Fibroblast of skin of back (primary cell): ENCODE measurements at places on chromosomes 13 and 19.

DNA sequence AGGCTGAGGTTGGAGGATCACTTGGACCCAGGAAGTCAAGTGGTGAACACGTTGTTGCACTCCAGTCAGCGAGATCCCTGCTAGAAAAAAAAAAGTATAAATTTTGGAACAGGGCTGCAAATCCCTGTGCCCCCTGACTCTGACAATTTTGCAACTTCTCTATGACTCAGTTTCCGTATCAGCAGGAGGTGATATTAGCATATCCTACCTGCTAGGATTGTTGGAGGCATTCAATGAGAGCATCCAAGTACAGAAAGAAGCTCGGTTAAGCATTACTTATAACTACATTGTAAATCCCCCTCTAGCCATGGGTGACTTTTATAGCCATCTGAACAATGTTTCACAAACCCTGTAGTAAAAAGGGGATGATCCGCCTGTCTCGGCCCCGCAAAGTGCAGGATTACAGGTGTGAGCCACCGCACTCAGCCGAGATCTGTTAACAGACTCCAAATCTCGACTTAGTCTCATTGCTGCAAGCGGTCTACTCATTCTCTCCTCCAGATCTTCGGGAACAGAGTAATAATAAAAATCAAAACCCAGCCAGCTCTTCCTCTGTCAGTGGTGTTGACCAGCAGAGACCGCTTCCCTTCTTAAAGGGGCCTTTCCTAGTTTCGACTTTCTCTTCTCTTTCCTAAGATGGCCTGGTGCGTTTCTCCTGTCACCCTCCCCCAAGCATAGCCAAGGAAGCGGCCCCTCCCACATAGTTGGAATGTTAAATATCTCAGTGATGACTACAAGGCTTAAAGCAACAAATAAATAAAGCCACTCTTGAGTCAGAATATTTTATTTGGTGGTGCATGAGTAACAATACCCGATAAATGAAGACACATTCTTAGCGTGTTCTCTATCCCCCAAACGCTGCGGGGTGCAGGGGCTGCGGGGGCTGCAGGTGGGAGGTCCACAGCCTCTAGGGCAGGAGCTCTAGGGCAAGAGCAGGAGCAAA is 10.3 kb upstream of the BICRA start:
- DNase-seq: peak; percentile 99

- DNase-seq: no peak
These were observed 1198.7 kb upstream of the ATXN8OS start for GRCh38 chr13:68908879-68909278.

DNA sequence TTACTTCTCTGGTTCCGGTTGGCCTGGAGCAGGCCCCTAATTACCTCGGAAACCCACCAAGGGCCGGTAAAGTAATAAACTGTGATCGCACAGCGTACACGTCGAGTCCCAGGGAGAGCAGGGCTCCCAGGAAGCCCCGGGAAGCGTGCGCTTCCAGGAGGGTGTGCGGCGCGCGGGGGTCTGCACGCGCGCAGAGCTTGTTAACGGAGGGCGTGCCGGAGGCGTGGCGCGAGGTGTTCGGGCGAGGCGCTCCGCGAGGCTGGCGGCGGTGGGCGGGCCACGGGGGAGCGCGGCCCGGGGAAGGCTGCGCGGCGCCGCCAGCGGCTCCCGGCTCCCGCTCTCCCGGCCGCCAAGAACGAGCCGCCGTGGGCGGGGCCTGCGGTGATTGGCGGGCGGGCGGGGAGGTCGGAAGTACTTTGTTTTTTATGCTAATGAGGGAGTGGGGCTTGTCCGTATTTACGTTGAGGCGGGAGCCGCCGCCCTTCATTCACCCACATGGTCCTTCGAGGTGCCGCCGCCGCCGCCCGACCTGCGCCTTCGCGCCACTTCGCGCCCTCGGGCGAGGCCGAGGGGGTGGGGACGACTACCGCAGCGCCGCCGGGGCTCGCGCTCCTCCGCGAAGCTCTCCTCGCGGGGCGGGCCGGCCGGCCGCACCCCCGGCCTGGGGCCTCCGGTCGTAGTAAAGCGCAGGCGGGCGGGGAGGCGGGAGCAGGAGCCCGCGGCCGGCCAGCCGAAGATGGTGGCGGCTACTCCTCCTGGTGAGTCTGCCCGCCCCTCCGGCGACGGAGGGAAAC is at the start of gene MIR17HG:
Gene MIR17HG (plus strand): TSS at position 486 of the 794 bp plus-strand sequence.
- peak; percentile 87 for DNase-seq

GRCh38 chr13:111541752-111542529 is 221.5 kb downstream of the TEX29 start:
- DNase-seq: no peak
